ENCODE measurements at places on chromosomes 16 and 17. TPM values are rescaled to one million over a fixed set of nuclear protein-coding genes. Genes with fewer than 3 reads are reported as not detected.
A peak's percentile ranks its signal among the peaks of the same experiment; 100 is the strongest.

DNA sequence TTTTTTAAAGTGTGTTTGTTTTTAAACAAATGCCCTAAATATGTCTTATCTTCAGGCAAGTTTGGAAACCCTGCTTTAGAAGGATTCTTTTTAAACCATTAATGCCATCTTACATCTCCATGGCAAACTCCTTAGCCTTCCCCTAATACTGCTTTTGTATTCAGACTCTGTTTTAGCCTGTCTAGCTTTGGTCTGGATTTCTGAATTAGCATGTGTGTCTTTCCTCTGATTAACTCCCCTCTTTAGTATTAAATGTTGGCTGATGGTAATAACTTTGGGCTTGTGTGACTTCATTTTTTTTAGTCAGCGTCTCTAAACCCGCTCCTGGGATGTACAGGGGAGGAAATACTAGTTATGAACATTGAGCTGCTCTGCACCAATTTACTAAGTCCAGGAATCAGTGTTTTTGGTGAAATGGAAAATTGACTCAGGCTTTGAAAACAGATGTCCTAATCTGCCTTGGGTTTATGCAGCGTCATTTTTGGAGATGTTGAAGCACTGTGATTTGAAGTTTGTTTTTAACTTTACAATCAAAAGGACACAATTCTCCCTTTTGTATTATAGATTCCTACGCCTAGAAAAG is 22.2 kb downstream of the WIPF2 start:
- H3K27me3 ChIP-seq = no peaks in the 10 kb centered on the region
- H3K4me3 ChIP-seq = no peak overlapping the region
- no peak overlapping the region for H3K27ac ChIP-seq
- H3K4me1 ChIP-seq = no peaks in the 10 kb centered on the region
- no peaks in the 10 kb centered on the region for H3K36me3 ChIP-seq

GRCh38 chr16:86501989-86502855 is 8.1 kb upstream of the FOXF1 start:
- no peak overlapping the region for H3K4me3 ChIP-seq
- no peak for DNase-seq
- H3K36me3 ChIP-seq = no peaks in the 10 kb centered on the region
- H3K27me3 ChIP-seq = peaks cover 33% of the 10 kb centered on the region
- H3K4me1 ChIP-seq = no peaks in the 10 kb centered on the region

DNA sequence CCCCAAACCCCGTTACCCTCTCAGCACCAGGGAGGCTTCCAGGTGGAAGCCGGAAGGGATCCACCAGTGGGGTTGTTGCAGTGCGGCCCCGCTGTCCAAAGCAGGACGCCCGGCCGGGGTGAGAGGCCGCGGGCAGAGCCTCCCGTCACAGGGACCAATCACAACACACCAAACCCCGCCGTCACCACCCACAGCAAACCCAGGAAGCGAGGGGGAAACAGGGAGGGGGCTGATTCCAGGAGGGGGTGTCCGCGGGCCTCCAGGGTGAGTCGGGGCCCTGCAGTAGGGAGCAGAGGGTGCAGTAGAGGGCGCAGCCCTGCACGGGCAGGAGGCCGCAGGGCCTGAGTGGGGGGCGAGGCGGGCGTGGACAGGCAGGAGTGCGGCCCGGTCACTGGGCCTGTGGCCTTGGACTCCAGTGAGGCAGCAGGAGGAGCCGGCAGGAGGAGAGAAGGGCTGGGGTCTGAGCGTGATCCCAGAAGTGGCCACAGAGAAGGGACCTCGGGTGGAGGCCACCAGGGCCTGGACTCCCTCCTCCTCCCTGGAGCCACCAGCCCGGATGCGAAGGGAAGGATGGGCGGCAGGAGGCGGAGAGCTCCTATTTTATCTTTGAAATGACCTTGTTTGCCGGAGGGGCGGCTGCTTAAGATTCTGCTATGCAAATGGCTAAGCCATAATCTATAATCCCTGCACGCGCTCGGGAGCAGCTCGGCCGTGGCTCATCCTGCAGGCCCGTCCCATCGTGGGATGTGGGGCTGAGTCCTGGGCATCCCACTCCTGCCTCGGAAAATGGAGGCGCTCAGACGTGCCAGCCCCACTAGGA is 41.5 kb downstream of the ZFPM1 start:
- no peak overlapping the region for H3K4me3 ChIP-seq
- no peaks in the 10 kb centered on the region for H3K27me3 ChIP-seq
- DNase-seq = no peak

DNA sequence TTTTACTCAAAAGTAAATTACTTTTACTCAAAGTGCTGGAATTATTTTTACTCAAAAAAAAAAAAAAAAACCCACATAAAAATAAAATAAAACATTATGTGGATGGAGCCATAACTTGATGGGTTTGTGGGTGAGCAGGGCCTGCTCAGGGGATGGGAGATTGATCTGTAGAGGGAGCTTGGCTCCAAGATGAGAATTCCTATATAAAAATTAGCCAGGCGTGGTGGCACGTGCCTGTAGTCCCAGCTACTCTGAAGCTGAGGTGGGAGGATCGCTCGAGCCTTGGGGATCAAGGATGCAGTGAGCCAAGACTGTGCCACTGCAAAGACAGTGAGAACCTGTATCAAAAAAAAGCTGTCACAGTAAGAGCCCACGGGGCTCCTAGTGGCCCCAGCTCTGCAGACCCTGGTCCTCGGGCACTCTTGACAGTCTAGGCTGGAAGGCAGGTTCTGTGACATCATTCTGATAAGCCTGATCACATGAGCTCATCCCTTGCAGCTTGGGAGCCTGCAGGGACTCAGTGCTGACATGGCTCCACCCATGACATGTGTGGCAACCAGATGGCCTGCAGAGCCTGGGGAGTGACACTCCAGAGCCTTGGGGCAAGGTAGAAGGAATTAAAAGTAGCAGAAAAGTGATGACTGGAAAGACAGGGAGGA is 42.5 kb downstream of the ST3GAL2 start:
- no peak overlapping the region for H3K4me3 ChIP-seq
- peak; percentile 75 for DNase-seq
- peaks cover 15% of the 10 kb centered on the region for H3K36me3 ChIP-seq
- H3K4me1 ChIP-seq = no peaks in the 10 kb centered on the region
- no peak overlapping the region for H3K27ac ChIP-seq

DNA sequence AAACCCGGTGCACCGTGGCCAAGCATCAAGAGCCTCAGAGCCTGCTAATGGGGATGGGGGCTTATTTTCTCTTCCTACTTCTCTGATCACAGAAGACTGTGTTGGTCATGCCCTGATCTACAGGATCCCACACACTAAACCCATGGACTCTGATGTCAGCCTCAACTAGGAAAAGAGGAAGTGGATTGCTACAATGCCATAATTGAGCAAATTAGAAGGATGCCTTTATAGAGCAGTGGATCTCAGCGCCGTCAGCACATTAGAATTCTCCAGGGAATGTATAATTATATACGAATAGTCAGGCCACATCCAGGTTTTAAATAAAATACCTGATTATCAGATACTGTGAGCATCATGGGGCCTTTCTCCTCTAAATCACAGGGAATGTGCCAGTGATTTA is 64.8 kb downstream of the VAT1L start:
- H3K4me1 ChIP-seq = no peaks in the 10 kb centered on the region
- no peak overlapping the region for H3K27ac ChIP-seq
- no peaks in the 10 kb centered on the region for H3K36me3 ChIP-seq
- H3K4me3 ChIP-seq = no peak overlapping the region
- no peak for DNase-seq

DNA sequence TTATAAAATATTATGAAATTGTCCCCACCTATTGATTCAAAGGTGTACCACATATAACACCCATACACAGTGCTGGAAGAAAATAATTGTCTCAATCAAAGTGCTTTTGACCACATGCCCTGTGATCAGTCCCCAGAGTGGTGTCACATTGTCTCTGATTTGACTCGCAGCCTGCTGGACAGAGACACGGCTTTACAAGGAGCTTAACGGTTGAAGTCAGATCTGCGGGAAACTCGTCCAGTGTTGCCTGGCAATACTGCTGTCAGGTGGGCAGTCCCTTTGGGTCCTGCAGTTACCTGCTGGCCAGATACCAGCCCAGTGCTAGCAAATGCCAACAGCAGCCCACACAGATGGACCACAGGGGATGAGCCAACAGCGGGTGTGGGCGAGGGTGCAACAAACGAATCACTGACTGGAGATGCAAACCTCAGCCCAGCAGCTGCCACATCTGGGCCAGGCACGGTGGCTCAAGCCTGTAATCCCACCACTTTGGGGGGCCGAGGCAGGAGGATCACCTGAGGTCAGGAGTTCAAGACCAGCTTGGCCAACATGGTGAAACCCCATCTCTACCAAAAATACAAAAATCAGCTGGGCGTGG is 26.2 kb upstream of the SSTR2 start:
- DNase-seq = no peak
- no peaks in the 10 kb centered on the region for H3K27me3 ChIP-seq
- no peaks in the 10 kb centered on the region for H3K36me3 ChIP-seq
- no peak overlapping the region for H3K4me3 ChIP-seq
- H3K27ac ChIP-seq = no peak overlapping the region

- no peaks in the 10 kb centered on the region for H3K27me3 ChIP-seq
- H3K4me3 ChIP-seq = no peak overlapping the region
- peaks cover 2% of the 10 kb centered on the region for H3K36me3 ChIP-seq
These were observed 47.8 kb downstream of the MAP1LC3B start for GRCh38 chr16:87439926-87440325.

DNA sequence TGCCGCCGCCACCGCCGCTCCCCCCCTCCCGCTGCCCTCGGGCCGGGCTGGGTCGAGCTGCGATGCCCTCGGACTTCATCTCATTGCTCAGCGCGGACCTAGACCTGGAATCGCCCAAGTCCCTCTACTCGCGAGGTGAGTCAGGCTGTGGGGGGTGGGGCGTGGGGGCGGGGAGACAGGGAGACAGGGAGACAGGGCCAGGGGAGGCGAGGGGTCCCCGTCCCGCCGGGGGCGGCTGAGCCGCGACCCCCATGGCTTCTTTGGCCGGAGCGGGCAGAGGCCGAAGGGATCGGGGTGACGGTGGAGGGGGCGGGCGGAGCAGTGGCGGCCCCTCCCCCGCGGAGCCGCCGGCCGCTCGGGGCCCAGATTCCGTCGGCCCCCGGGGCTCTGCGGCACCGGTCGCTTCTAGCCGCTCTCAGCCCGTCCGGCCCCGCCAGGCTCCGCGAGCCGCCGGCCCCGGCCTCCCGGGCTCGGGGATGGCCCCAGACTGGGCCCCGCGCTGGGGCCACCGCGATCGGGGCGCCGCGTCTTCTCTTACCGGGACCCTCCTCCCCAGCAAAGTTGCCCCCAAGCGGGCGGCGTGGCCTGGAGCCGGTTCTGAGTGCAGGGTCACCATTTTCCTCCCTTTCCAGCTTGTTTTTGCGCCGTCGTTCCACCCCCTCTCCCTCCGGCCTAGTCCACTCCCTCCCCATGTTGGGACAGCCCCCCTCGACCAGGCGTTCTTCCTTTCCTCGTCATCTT is 644 bp downstream of the NFAT5 start:
- peak overlapping the region; percentile 99 for H3K27ac ChIP-seq
- H3K27me3 ChIP-seq = no peaks in the 10 kb centered on the region
- peak; percentile 77 for DNase-seq
- peak overlapping the region; percentile 80 for H3K4me3 ChIP-seq

- H3K27me3 ChIP-seq = no peaks in the 10 kb centered on the region
- no peak overlapping the region for H3K4me3 ChIP-seq
- no peaks in the 10 kb centered on the region for H3K36me3 ChIP-seq
- H3K4me1 ChIP-seq = peaks cover 15% of the 10 kb centered on the region
- H3K27ac ChIP-seq = no peak overlapping the region
- no peak for DNase-seq
These were observed 2.1 kb upstream of the CTRL start for GRCh38 chr16:67933805-67934204.

DNA sequence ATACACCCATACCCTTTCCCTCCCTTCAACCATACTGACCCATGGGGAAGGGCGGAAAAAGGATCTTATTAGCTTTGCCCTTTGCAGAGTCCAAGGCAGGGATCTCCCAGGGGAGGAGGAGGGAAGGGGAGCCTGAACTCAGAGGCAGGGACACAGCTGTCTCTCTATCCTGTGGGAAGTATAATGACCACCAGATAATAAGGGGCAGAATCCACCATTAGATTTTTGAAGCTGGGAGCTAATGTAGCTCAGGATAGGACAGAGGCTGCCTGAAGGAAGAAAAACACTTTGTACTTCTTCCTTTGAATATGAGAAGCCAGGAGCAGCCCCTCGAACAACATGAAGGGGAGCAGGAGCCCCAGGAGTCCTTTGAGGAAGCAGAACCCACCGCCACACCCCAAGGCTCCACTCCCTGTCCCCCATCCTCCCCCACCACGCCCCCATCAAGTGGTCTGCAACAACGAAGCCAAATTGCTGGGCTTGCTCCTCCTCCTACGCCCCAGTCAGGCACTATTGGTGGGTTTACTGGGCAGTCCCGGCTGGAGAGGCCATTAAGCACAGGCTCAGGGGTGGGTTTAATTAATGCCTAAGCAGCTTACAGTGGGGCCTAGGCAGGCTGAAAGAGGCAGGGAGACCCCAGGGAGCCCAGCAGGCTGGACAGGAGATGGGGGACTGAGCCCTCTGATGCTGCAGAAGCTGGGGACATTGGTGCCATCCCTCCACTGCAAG is 5.3 kb downstream of the MPP2 start:
- peaks cover 14% of the 10 kb centered on the region for H3K4me1 ChIP-seq
- H3K27ac ChIP-seq = no peak overlapping the region
- H3K36me3 ChIP-seq = no peaks in the 10 kb centered on the region
- H3K27me3 ChIP-seq = no peaks in the 10 kb centered on the region
- no peak for DNase-seq

DNA sequence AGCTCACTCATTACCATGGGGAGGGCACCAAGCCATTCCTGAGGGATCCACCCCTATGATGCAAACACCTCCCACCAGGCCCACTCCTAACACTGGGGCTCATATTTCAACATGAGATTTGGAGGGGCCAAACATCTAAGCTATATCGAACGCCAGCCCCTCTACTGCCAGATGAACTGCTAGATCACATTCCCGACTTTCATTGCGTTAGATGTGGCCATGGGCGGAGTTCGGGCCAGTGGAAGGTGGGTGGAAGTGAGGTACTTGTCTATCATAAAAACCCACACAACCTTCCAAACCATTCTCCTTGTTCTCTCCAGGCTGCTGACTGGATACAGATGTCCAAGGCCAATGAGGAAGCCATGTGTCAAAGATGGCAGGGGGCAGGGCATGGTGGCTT is 27.0 kb upstream of the ANKRD40CL start:
- H3K27me3 ChIP-seq = no peaks in the 10 kb centered on the region
- no peak overlapping the region for H3K4me3 ChIP-seq
- no peaks in the 10 kb centered on the region for H3K4me1 ChIP-seq
- no peak for DNase-seq

GRCh38 chr16:57766714-57767348 is 31.3 kb downstream of the KATNB1 start:
- no peak for DNase-seq
- peaks cover 32% of the 10 kb centered on the region for H3K36me3 ChIP-seq
- no peaks in the 10 kb centered on the region for H3K27me3 ChIP-seq
- no peak overlapping the region for H3K4me3 ChIP-seq
- H3K27ac ChIP-seq = no peak overlapping the region

Gene ARHGAP23
- total RNA-seq = 31.8 TPM

Gene CDH5
- 15.6 TPM for total RNA-seq

Data from liver (tissue), 10 donors.